Ovary (tissue), 10 donors: ENCODE measurements at places on chromosomes 13 and 19. TPM values are rescaled to one million over a fixed set of nuclear protein-coding genes. Genes with fewer than 3 reads are reported as not detected.

The TRAPPC2B gene
- total RNA-seq = 11.8 TPM

The ZNF331 gene
- total RNA-seq = 52.0 TPM

The KATNAL1 gene
- total RNA-seq = 15.7 TPM

The FAM124A gene
- 0.48 TPM for total RNA-seq

The PNMA8A gene
- total RNA-seq = 20.4 TPM

The RDH8 gene
- not detected for total RNA-seq

The CPAMD8 gene
- 7.5 TPM for total RNA-seq

The FAM216B gene
- total RNA-seq = 32.6 TPM

The AKT1S1 gene
- 11.9 TPM for total RNA-seq

The ZNF296 gene
- 2.4 TPM for total RNA-seq

The KCNN1 gene
- 5.9 TPM for total RNA-seq

The HSD17B14 gene
- 22.9 TPM for total RNA-seq

The CACNG6 gene
- 3.2 TPM for total RNA-seq

The DZIP1 gene
- total RNA-seq = 54.6 TPM

The MAP2K7 gene
- total RNA-seq = 26.3 TPM

The ZNF850 gene
- total RNA-seq = 2.8 TPM

The SLC15A1 gene
- not detected for total RNA-seq

The STRN4 gene
- total RNA-seq = 71.2 TPM

The TMEM59L gene
- 0.20 TPM for total RNA-seq

The ADGRL1 gene
- 22.5 TPM for total RNA-seq

The PLPPR3 gene
- total RNA-seq = 0.52 TPM

The PCDH20 gene
- not detected for total RNA-seq

The LRRC63 gene
- total RNA-seq = 0.22 TPM

The CCDC159 gene
- 38.6 TPM for total RNA-seq

The SLC8A2 gene
- total RNA-seq = 0.46 TPM

The TNFAIP8L1 gene
- 10.0 TPM for total RNA-seq

The TEKTIP1 gene
- 1.2 TPM for total RNA-seq

The REXO1 gene
- total RNA-seq = 33.1 TPM

The SYNGR4 gene
- not detected for total RNA-seq

The ADGRE2 gene
- total RNA-seq = 0.56 TPM

The THSD8 gene
- total RNA-seq = 1.4 TPM

The SCAMP4 gene
- total RNA-seq = 63.6 TPM

The EFNA2 gene
- total RNA-seq = not detected

The ZSCAN4 gene
- total RNA-seq = not detected

The CEACAM1 gene
- total RNA-seq = 3.0 TPM

The IGFL2 gene
- not detected for total RNA-seq

The IZUMO4 gene
- total RNA-seq = 15.3 TPM

The HSH2D gene
- 1.3 TPM for total RNA-seq

The LGI4 gene
- 5.9 TPM for total RNA-seq

The ZNF701 gene
- 9.2 TPM for total RNA-seq

The FREM2 gene
- total RNA-seq = 0.70 TPM

The ZNF112 gene
- 9.7 TPM for total RNA-seq

The CILP2 gene
- total RNA-seq = 5.4 TPM

The C19orf73 gene
- not detected for total RNA-seq

The CALR3 gene
- total RNA-seq = not detected

The LAIR1 gene
- 4.7 TPM for total RNA-seq

The UQCR11 gene
- 98.2 TPM for total RNA-seq

The STOML3 gene
- 0.27 TPM for total RNA-seq

The GZMM gene
- total RNA-seq = 0.60 TPM

The MAST1 gene
- 1.2 TPM for total RNA-seq

The CYP4F2 gene
- total RNA-seq = not detected

The TNFSF9 gene
- 0.80 TPM for total RNA-seq

The ZNF223 gene
- 7.3 TPM for total RNA-seq

The BORA gene
- 1.3 TPM for total RNA-seq
